ENCODE measurements at places on chromosomes 13 and 19. TPM values are rescaled to one million over a fixed set of nuclear protein-coding genes. Genes with fewer than 3 reads are reported as not detected.
A peak's percentile ranks its signal among the peaks of the same experiment; 100 is the strongest.

- no peak for DNase-seq
Observed at GRCh38 chr19:12955996-12956395, 1.0 kb downstream of the GADD45GIP1 start.

DNA sequence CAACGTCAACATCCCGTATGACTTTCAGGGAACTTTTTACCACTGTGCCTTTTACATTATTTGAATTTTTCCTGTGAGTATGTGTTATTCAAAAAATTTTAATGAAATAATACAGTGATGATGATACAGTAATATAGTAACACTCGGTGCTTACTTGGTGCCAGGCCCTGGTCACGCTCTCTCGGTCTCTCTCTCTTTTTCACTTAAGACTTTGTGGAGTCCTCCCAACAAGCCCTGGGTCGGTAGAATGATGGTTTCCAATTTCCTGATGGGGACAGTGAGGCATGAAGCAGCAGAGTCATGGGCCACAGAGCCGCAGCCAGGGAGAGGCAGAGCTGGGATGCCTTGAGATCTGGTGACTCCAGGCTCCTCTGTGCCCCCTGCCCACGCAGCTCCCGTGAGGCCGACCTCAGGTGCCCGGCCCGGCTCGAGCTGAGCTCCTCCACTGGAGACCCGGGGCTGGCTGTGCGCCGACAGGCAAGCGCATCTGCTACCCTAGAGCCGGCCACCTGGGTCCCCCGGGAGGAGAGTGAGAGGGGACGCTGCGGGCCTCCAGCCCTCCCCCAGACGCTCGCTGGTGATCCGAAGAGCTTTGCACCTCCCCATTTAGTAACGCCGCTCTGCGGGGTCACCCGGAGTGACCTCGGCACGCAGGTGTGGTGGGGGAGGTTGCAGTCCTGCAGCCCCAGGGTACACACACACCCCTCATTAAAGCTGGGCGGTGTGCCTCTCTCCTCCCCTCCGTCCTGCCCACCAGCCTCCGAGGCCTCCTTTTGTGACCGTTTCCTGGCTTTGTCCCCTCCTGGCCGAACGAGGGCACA is 4.4 kb upstream of the SBK3 start:
- peak; percentile 83 for DNase-seq

DNA sequence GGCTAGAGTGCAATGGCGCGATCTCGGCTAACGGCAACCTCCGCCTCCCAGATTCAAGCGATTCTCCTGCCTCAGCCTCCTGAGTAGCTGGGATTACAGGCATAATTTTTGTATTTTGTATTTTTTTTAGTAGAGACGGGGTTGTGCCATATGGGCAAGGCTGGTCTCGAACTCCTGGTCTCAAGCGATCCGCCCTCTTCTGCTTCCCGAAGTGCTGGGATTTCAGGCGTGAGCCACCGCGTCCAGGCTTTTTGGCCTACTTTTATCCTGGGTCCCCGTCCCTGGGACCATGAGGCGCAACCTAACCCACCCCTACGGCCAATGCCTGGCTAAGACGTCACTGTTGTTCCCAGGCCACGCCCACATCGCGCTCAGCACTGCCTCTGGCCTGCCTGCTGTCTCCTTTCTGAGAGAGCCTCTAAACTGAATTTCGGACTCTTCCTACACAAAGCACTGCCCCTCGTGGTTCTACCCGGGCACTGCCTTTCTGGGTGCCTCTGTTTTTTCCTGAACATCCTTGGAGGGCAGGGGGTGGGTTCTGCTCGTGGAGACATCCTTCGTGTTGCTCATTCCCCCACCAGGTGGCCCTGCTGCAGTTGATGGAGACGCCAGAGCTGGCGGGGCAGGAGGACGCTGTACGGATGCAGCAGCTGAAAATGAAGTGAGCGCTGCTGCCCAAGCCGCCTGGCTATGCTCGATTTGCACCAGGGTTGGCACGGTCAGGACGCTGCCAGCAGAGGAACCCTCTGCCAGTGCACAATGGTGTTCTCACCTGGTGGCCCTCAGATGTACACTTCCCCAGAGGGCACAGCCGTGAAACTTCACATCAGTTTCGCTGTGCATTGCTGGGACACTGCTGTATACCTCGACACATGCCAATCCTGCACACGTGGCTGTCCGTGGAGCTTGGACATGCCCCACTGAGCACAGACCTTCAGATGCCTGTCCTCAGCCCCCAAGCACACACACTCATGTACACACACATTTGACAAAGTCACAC is 2.0 kb downstream of the REX1BD start:
- DNase-seq, result peak; percentile 99

DNA sequence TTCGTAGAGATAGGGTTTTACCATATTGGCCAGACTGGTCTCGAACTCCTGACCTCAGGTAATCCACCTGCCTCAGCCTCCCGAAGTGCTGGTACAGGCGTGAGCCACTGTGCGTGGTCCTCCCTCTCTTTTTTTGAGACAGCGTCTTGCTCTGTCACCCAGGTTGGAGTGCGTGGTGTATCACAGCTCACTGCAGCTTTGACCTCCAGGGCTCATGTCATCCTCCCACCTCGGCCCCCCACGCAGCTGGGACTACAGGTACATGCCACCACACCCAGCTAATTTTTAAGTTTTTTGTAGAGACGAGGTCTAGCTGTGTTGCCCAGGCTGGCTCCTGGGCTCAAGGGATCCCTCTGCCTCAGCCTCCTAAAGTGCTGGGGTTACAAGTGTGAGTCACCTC is 18.2 kb downstream of the ZSCAN18 start:
- no peak for DNase-seq

- DNase-seq, result no peak
Observed at GRCh38 chr19:48244281-48244680, 11.4 kb downstream of the CARD8 start.

DNA sequence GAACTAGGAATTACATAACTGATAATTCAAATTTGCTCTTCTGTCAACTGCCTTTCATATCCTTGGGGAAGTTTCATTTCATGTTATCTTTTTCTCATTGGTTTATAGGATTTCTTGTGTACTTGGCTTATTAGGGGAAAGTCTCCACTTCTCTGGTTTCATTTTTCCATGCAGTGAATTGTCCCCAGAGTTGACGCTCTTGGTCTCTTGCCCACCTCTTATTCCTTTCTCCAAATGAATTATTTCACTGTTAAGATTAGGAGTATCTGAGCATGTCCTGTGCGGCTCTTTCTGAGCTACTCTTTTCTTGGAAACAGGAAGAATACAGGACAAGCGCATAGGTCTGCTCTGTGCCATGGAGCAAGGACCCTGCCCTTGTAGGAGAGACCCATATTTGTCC is 104.8 kb downstream of the POSTN start:
- DNase-seq, result no peak

- no peak for DNase-seq
Observed at GRCh38 chr19:31280287-31281006, 68.8 kb downstream of the TSHZ3 start.

GRCh38 chr19:4991996-4992698 is 23.2 kb downstream of the KDM4B start:
- no peak for DNase-seq

DNA sequence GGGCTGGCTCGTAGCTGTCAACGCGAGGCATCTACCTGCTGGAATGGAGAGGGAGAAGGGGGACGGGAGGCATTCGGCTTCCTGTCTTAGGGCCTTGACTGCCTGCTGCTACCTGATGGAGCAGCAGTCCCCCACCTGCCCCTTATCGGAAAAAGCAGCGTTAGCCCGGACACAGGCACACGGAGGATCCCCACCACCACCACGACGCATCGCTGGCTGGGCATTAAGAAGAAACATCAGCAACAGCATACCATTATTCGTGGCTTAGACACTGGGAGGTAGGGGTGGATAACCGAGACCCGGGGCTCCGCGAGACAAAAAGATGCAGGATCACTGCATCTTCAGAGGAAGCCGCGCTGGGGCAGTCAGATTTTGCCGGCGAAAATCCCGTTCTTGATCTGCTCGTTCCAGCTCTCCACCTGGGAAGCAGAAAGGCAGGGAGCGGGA is 1.1 kb downstream of the COX6B2 start:
- no peak for DNase-seq

- DNase-seq, result peak; percentile 47
Observed at GRCh38 chr13:98494769-98495168, 82.1 kb downstream of the STK24 start.

GRCh38 chr19:20912973-20913372 is 10.1 kb upstream of the ZNF85 start:
- no peak for DNase-seq

DNA sequence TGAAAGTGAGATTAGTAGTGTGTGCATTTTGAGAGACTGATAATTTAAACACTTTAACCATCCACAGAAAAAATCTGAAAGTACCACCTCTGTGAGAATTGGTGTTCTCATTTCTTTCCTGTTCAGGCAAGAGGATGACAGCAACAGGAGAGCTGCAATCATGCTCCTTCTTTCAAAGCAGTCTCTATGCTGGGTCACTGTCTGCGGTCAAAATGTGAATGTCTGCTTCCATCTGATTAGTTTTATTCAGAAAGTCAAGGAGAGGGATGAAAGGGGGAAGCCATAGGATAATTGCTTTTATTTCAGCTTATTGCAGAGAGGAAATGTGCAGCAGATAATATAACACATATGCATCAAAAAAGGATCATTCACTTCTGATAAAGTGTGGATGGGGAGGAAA is 314.0 kb upstream of the GPC6 start:
- no peak for DNase-seq

DNA sequence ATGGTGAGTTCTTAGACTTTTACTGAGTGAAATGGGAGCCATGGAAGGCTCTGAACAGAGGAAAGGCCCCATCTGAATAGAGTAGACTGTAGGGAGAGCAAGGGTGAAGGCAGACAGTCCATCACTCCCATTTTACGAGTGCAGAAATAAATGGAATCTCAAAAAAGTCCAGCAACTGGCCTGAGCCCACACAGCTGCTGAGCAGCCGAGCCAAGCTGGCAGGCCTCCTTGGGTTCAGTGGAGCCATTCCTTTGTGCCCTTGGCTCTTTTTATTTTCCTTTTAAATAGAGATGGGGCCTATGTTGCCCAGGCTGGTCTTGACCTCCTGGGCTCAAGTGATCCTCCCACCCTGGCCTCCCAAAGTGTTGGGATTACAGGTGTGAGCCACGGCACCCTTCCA is 1.0 kb upstream of the MYH14 start:
- no peak for DNase-seq

- DNase-seq, result no peak
Observed at GRCh38 chr19:41430922-41431321, 3.7 kb upstream of the B3GNT8 start.

- DNase-seq, result no peak
Observed at GRCh38 chr13:114032126-114032799, 58.4 kb upstream of the C13orf46 start.

DNA sequence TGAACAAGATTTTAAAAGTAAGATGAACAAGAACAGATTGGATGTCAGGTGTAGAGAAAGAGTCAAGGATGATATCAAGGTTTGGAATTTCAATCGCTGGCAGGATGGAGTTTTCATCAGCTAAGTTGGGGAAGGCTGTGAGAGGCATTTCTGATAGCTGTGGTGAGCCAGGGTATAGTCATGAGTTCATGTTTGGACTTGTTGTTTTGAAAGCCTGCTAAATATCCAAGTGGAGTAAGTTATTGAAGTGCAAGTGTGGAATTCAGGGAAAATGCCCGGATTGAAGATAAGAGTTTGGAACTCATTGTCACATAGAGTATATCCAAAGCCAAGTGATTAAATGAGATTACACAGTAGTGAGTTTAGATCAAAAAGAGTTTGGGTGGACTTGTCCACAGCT is 11.0 kb upstream of the EPSTI1 start:
- DNase-seq, result no peak

- no peak for DNase-seq
Observed at GRCh38 chr19:48090281-48090802, 20.3 kb downstream of the PLA2G4C start.

DNA sequence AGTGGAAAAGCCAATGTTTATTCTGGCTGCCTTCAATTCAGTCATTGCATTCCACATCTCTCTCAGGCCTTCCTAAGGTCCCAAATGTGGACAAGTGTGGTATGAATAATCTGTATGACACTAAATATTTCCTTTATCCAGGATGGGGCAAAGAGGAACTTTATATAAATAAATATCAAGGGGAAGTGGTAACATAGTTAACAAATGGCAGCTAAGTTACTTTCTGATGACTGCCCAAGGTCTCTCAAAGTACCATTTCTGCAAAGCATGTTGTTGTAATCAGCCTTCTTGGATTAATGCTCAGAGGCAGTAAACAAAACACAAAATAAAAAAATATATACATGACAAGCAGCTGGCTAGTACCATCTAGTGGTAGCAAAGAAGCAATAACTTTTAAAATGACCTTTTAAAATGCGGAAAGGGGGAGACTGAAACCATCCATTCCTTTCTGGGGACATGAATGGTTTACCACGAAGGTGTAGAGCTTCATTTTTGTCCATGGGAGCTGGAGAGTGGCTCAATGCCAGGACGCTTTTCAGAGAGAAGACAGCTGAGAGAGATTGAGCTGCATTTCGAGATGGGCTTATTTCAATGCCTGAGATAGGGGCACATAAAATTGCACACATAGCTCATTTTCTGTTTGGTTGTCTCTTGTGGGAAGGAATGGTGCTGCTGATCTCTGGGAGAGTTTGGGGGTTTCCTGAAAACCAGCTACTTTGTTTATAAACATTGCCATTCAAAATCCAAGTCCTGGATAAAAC is 259.2 kb downstream of the RFC3 start:
- DNase-seq, result no peak

DNA sequence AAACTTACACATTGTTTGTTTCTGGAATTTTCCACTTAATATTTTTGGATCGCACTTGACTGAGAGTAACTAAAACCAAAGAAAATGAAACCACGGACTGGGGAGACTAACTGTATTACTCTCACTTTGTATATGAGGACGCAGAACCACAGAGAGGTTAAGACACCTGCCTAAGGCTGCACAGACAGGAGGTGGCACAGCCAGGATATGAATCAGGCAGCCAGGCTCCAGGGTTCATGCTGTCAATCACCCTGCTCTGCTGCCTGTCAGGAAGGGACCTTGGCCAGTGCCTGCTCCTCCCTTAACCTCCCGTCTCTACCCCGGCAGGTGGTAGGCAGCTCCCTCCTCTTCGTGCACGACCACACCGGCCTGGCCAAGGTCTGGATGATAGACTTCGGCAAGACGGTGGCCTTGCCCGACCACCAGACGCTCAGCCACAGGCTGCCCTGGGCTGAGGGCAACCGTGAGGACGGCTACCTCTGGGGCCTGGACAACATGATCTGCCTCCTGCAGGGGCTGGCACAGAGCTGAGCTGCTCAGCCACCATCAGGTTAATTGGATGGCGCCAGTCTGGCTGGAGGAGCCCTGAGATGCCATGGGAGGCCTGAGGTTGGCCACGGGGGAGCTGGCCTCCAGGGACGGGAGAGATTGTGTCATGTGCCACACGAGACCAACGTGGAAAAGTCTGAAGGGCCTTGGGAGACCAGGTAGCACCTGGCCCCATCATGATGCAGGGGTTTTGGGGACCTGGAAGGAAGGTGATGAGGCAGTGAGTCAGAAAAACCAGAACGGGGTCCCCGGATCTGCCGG is 11.0 kb downstream of the ACTMAP start:
- DNase-seq, result no peak

Gene ADM5
- total RNA-seq, result 7.7 TPM

Gene CLDND2
- total RNA-seq, result 1.1 TPM

Gene CYP4F2
- not detected for total RNA-seq

Gene SIGLEC11
- not detected for total RNA-seq

Gene AMER2
- total RNA-seq, result 0.02 TPM

All from endodermal cell (in vitro differentiated cells).